ENCODE measurements at places on chromosomes 16 and 17.

DNA sequence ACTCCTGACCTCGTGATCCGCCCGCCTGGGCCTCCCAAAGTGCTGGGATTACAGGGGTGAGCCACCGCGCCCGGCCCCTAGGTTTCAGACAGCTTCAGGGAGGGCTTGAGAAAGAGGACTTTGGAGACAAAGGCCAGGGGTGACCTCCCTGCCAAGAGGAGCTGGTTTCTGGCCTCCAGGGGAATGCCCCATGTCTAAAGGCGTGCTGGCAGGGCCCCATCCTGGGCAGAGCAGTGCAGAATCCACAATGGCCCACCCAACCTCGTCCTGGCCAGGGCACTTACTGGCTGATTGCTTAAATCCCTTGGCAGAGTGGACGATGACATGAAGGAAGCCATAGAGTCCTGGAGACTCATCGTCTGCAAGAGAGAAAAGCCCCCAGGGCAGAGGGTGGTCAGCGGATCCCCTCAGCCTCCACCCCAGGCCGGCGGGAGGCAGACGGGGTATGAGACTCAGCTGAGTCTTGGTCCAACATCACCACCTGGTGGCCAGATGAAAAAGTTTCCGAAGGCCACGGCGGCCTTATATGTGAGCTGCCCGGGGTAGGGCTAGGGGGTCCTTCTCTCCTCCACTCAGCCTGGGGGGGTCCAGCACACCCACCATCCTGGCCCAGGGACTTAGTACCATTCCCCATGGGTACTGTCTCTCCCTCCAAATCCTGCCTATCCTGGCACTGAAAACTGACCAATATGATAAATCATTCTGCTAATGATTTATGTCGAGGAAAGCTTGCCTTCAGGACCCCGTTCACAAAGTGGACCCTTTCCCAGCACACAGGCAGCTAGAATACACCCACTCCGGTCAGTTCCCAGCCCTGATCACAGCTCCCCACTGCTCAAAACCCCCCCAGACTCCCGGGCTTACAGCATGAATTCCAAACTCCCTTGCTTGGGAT, 59.1 kb downstream of the TIMM22 start:
- DNase-seq: peak; percentile 16

DNA sequence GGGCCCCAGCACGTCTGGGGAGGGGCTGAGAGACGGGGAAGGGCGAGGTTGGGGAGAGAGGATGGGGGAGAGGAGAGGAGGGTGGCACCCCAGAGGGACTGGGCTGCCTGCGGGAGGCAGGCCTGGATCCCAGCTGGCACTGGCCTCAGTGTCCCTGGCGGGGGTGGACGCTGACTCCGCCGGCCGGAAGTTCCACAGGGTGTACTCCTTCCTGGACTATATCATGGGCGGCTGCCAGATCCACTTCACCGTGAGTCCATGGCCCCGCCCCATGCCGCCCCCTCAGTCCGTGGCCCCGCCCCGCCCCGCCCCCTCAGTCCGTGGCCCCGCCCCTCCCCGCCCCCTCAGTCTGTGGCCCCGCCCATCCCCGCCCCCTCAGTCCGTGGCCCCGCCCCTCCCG, 11.3 kb downstream of the CPNE7 start:
- DNase-seq: no peak

DNA sequence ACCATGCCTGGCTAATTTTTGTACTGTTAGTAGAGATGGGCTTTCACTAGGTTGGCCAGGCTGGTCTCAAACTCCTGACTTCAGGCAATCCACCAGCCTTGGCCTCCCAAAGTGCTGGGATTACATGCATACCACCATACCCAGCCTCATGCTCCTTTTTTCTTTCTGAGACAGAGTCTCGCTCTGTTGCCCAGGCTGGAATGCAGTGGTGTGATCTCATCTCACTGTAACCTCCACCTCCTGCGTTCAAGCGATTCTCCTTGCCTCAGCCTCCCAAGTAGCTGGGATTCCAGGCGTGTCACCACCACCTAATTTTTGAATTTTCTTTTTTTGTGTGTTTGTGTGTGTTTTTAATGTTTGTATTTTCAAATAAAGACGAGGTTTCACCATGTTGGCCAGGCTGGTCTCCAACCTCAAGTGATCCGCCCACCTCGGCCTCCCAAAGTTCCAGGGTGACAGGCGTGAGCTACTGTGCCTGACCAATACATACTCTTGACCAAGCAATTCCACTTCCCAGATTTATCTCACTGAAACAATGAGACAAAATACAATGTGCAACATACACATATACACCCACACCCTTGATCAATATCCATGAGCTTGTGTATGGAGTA, 5.0 kb downstream of the GRB2 start:
- DNase-seq: no peak

DNA sequence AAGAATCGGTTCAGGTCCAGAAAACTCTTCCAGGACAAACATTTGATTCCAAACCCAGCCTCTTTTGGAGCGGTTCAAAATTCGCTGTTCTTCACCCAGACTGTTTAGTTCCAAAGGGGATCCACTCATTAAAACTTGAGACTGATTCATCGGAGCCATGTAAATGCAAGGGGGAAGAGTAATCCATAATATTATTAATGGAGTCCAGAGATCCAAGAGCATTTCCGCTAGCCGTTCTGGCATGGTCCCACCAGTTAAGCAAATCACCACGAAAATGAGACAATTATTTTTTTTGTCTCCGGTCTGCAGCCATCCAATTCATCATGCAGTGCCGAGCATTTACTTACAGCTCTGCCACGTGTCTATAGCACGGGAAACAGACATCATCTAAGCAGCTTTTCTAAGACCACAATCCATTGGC, 15.1 kb downstream of the CDH8 start:
- DNase-seq: no peak

DNA sequence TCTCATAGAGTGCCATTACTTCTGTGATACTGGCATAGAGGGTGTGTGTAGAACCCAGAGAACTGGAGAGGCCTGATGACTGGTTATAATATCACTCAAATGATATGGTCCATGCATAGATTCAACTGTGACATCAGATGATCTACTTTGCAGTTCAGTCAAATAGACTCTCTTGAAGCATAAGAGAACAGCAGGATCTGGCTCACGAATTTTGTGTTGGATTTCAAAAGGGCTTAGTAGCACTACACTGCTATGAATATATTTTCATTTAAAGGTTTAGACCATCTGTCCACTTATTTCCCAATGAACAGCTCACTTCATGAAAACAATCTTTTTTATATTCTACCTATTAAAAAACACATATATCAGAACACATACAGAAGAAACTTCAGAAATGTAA, 119.7 kb downstream of the KIF2B start:
- no peak for DNase-seq

GRCh38 chr17:7750321-7750821, 32.8 kb downstream of the DNAH2 start:
- DNase-seq: no peak

DNA sequence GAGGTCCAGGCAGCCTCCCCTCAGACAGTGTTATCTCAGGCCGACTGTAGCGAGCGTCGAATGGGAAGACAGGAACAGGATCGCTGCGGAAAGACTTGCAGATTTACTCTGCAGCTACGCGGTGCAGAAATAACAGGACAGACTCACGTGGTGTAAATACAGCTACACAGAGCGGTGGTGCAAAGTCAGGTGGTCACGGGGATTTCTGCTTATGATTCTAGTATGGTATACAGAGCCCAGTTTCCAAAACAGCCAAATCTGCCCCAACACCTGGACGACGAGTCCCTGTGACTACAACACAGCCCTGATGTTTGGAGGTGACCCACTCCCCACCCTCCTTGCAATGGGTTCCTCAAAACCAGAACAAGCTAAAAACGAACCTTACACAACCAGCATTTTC, 40.6 kb upstream of the ABR start:
- no peak for DNase-seq

- DNase-seq: no peak
Measured at GRCh38 chr16:20853143-20853542, 46.8 kb downstream of the REXO5 start.

DNA sequence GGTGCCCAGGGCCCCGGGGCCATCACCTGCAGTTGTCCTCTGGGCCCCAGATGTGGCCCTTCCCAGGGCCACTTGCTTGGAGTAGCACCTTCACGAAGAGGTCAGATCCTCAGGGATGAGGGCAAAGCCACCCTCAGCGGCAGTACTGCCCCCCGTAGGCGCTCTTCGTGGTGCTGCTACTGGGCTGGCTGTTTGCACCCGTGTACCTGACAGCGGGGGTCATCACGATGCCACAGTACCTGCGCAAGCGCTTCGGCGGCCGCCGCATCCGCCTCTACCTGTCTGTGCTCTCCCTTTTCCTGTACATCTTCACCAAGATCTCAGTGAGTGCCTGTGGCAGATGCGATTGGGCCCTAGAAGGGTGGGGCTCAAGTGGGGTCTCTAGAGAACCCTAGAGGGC, 2.6 kb downstream of the SLC5A2 start:
- no peak for DNase-seq

GRCh38 chr17:49482144-49482817, 12.8 kb upstream of the NGFR start:
- no peak for DNase-seq

GRCh38 chr16:15829460-15829859, 27.4 kb downstream of the MYH11 start:
- DNase-seq: no peak

DNA sequence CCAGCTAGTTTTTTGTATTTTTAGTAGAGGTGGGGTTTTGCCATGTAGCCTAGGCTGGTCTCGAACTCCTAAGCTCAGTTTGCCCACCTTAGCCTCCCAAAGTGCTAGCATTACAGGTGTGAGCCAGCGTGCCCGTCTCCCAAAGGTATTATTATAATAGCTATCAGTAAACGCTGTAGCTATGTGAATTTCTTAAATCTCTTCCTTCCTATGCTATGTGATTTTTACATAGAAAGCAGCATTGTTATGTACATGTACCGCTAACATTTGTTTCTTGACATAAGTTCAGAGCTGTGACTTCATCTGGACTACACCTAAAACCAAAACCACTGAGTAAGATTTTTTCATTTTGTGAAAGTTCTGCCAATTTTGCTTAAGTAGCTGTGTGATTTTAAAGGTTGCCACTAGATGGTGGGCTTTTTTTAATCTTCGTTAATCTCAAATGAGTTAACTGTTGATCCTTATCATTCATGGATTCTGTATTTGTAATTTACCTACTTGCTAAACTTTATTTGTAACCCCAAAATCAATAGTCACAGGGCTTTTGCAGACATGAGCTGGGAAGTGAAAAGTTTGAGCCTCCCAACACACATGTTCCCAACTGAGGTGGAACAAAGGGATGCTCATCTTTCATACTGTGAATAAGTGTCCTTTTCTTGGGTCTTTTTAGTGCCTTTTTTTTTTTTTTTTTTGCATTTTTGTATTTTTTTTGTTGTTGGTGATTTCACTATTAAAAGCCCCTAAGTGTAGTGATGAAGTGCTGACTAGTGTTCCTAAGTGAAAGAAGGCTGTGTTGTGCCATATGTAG, 21.9 kb downstream of the PRKAR1A start:
- no peak for DNase-seq

GRCh38 chr17:54694287-54694887, 206.3 kb upstream of the TOM1L1 start:
- no peak for DNase-seq

DNA sequence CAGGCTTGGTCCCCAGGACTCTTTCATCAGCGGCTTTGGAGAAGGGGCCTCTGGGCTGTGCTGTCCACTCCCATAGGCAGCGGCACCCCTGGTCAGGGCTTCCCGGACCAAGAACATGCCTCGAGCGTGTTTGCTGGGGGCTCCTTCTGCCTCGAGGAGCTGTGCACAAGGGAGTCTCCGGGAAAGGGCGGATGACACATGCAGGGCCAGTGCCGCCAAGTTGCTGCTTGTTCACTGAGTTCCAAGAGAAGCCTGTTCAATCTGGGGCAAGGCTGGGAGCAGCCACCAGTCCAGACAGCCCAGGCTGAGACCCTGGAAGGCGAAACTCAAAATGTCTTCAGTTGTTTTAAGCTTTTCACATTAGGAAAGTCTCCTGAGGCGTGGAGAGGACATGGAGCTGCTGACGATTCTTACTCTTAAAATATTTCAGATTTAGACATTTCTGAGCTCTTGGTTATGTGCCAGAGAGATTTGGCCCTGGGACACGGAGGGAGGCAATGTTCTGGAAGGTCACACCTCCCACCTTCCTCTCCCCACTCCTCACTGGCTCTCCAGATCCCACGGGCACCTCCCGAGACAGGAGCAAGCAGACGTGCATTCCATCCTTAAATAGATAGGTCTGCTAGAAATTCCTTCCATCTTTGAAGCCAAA, 84.5 kb upstream of the ZNF469 start:
- DNase-seq: no peak

- DNase-seq: no peak
Measured at GRCh38 chr16:22174642-22175041, 12.3 kb downstream of the SDR42E2 start.

DNA sequence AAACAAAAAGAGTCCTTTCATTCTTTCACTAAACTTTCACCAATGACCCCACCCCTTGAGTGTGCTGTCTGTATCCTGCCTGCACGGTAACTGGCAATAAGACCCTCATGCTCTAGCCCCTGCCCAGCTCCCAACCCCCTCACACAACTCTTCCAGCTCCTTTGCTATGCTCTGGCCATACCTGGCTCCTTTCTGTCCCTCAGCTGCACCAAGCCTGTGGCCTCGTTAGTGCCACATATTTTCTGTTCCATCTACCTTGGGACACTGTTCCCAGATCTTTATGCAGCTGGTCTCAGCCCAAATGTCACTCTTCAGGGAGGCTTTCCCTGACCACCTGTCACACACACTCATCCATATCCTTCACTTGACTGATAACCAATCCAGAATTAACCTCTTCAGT, 47.3 kb downstream of the C16orf82 start:
- no peak for DNase-seq

- DNase-seq: peak; percentile 100
Measured at GRCh38 chr16:4846901-4847773, at the start of the genes GLYR1 and UBN1. Gene GLYR1 (minus strand): TSS chr16:4847288. CDS start chr16:4847265, 23 bp downstream. Gene UBN1 (plus strand): TSS chr16:4847481. CDS start chr16:4852918, 5,437 bp downstream.

- no peak for DNase-seq
Measured at GRCh38 chr16:57123974-57124674, 31.7 kb downstream of the CPNE2 start.

- DNase-seq: peak; percentile 95
Measured at GRCh38 chr17:45218895-45219661, 2.6 kb upstream of the FMNL1 start.
